Heart right ventricle (tissue), 16 donors: ENCODE measurements at places on chromosomes 16 and 17. TPM values are rescaled to one million over a fixed set of nuclear protein-coding genes. Genes with fewer than 3 reads are reported as not detected.

Gene ZC3H7A
- 22.8 TPM for polyA plus RNA-seq

Gene ST6GALNAC1
- 7.3 TPM for polyA plus RNA-seq

Gene KRTAP4-6
- not detected for polyA plus RNA-seq

Gene PDIA2
- polyA plus RNA-seq = 2.6 TPM

Gene SOX8
- polyA plus RNA-seq = 0.97 TPM

Gene SMARCE1
- 50.9 TPM for polyA plus RNA-seq

Gene G6PC1
- polyA plus RNA-seq = not detected

Gene KRT222
- polyA plus RNA-seq = 0.07 TPM

Gene COX10
- 27.5 TPM for polyA plus RNA-seq

Gene CMTM2
- not detected for polyA plus RNA-seq

Gene MYH11
- polyA plus RNA-seq = 46.7 TPM

Gene HIC1
- 14.3 TPM for polyA plus RNA-seq

Gene QRICH2
- 2.6 TPM for polyA plus RNA-seq

Gene WFDC1
- 5.7 TPM for polyA plus RNA-seq

Gene TNP2
- polyA plus RNA-seq = not detected

Gene PRSS36
- polyA plus RNA-seq = 1.2 TPM

Gene CDC42EP4
- polyA plus RNA-seq = 32.8 TPM

Gene BAHCC1
- 13.1 TPM for polyA plus RNA-seq

Gene PYY
- 0.06 TPM for polyA plus RNA-seq

Gene ITGAX
- 1.6 TPM for polyA plus RNA-seq

Gene ABCA6
- polyA plus RNA-seq = 38.0 TPM

Gene TLCD1
- polyA plus RNA-seq = 3.4 TPM

Gene TBC1D3G
- polyA plus RNA-seq = not detected

Gene KRT31
- polyA plus RNA-seq = 0.01 TPM

Gene GP1BA
- 0.15 TPM for polyA plus RNA-seq

Gene MYO15B
- polyA plus RNA-seq = 205 TPM

Gene MPV17L
- 2.8 TPM for polyA plus RNA-seq

Gene CD300E
- 0.07 TPM for polyA plus RNA-seq

Gene PRKCB
- polyA plus RNA-seq = 0.37 TPM

Gene RFWD3
- 1.8 TPM for polyA plus RNA-seq

Gene LSM12
- 25.2 TPM for polyA plus RNA-seq

Gene ADGRG1
- polyA plus RNA-seq = 27.7 TPM

Gene CALB2
- 1.3 TPM for polyA plus RNA-seq

Gene PRSS21
- not detected for polyA plus RNA-seq

Gene MYH8
- not detected for polyA plus RNA-seq

Gene HEATR9
- not detected for polyA plus RNA-seq

Gene TLCD2
- polyA plus RNA-seq = 1.6 TPM

Gene C16orf82
- not detected for polyA plus RNA-seq

Gene TEDC2
- polyA plus RNA-seq = 0.29 TPM

Gene KRT40
- not detected for polyA plus RNA-seq

Gene SCIMP
- 0.15 TPM for polyA plus RNA-seq

Gene IRF8
- 1.7 TPM for polyA plus RNA-seq

Gene PHF12
- polyA plus RNA-seq = 11.2 TPM

Gene GRB7
- polyA plus RNA-seq = 2.9 TPM

Gene NXN
- polyA plus RNA-seq = 9.9 TPM

Gene BCAR1
- 54.6 TPM for polyA plus RNA-seq

Gene CRYBA1
- polyA plus RNA-seq = not detected
